ENCODE measurements at places on chromosomes 1 and 21.

DNA sequence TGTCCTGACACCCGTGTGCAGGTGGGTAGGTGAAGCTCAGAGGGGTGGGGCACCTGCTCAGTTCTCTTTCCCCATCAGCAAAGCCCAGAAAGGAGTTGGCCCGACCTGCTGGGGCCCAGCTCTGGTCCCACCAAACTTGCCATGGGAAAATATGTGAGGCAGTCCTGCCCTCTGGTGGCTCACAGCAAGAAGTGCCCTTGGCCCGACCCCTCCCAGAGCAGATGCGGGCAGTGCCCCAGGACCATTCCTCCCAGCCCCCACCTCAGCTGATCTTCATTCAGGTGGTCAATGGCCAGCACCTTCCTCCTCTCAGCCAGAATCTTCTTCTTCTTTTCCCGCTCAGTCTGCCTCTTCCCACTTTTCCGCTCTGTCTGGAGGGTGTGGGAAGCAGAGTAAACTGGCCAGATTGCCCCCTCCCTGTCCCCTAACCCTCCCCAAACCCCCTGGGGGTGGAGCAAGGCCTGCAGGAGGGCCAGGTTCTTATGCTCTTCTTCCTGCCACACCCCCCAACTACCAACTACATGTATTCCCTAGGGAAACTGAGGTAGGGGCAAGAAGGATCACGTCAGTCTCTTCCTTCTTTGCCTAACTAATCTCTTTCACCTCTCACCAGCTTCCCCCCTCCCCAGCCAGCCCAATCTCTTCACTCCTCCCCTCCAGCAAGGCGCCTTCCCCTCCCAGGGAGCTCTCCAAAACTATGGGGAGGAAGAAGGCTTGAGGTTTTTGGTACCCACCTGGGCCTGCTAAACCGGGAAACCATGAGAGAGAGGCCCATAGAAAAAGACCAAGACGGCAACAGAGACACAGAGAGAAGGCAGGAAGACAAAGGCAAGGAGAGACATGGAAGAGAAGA, 15.6 kb downstream of the TNNT2 start:
- no peak for DNase-seq

DNA sequence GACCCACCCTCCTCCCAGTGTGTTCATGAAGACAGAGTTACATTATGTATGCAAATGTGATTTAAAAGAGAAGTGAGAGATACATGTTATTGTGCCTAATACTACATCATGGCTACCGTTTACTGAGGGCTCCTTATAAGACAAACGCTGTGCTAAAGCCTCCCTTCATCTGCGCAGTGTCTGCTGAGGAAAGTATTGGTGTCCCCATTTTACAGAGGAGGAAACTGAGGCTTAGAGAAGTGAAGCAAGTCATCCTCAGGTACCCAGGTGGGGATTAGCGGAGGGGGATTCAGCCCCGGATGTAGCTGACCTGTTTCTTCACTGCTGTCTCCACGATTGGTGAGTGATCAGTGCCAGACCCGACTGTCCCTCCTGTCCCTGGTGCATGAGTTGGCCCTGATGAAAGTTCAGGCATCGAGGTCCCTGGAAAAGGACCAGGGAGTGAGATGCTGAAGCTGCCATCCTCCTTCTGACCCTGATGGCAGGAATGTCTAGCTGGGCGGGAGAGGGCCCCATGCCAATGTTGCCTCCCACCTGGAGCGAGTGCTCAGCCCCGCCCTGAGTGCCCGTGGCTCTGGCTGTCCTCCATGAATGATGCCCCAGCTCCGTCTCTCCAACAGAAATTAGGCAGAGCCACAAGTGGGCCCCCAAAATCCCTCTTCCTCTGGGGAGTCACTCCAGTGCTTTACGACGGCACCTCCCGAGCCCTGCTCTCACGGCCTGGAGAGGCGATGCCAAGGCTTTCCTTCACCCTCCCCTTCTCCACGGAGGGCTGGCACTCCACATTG, 204.7 kb downstream of the KAZN start:
- DNase-seq = no peak

- DNase-seq = no peak
Measured at GRCh38 chr1:160129046-160129445, 13.5 kb downstream of the ATP1A2 start.

DNA sequence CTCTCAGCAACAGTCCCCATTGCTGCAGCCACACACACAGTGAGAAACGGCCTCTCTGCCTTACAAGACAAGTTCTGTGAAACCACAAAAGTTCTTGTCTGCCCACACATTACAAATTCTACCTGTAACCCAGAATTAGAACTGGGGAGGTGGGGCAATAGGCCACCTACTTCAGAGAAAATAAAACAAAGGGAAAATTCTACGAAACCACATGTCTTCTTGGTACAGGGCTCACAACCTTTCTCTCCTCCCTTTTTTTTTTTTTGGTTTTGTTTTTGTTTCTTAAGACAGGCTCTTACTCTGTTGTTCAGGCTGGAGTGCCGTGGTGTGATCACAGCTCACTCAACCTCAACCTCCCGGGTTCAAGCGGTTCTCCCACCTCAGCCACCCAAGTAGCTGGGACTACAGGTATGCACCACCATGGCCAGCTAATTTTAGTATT, 30.2 kb downstream of the LPAR3 start:
- DNase-seq = no peak

DNA sequence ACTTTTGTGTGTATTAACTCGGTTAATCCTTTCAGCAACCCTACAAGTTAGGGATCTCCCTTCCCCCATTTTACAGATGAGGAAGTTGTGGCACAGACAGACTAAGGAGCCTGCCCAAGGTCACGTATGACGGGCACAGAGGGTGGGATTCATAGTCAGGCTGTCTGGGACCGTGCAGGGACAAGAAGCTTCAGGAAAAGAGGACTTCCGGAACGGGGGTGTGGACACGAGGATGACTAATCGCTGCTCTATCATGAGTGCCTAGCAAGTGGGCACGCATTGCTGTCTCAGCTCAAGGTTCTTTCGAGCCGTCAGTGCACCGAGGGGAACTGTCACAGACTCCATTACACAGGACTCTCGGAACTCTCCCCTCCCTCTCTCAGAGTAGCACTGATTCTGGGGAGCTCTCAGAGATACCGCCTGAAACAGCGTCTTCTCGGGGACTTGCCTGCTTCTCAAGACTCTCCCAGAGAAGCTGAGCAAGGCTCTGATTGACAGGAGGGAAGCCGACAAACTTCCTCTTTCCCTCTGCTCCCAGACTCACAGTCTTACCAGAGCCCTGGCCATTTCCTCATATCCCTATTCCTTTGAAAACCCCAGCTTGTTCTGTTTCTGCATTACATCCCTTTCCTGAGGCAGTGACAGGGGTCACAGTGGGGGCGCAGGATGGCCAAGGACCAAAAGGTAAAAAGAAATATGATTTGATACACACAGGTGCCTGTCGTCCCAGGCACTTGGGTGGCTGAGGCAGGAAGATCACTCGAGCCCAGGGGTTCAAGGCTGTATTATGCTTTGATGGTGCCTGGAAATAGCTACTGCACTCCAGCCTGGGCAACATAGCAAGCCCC, 14.4 kb downstream of the FHAD1 start:
- DNase-seq = no peak

DNA sequence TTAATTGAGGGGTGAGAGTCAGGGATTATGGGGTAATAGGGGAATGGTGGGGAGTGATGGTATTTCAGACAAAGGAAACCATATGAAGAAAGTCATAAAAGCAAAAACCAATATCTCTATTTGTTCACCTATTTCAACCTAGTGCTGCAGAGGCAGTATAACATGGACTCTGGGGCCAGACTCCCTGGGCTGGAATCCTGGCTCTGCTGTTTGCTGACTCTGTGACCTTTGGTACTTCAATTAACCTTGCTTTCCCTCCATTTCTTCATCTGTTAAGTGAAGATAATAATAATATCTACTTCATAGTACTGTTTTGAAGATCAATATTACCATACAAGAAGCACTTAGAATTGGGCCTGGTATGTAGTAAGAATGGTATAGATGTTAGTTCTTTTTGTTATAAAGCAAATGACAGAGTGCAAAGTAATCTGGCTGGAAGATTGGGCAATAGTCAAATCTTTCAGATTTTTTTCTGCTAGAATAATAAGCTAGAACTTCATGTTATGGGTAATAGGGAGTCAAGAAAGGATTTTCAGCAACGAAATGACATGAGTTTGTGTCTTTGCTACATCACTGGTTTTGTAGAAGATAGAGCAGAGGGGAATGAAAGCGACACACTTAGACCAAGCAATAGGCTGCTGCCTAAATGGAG, 9.0 kb downstream of the EPHX4 start:
- DNase-seq = no peak

- no peak for DNase-seq
Measured at GRCh38 chr1:233664804-233665574, 51.1 kb downstream of the KCNK1 start.

DNA sequence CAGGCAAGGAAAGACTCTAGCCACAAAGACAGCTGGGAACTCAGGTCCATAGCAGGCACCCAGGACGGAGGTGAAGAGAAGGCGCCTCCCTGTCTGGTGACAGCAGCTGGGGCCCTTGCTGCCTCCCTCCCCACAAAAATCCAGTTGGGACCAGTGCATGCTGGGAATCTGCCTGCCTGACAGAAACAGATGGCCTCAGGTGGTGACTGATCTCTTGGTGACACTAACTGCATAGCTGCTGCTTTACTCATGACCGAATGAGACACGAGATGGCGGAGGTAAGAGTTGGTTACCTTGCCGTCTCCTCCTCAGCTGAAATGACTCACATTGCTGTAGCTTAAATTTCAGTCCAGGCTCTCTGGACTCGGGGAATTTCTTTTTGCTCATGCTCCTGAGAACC, 130.3 kb downstream of the FGGY start:
- no peak for DNase-seq

DNA sequence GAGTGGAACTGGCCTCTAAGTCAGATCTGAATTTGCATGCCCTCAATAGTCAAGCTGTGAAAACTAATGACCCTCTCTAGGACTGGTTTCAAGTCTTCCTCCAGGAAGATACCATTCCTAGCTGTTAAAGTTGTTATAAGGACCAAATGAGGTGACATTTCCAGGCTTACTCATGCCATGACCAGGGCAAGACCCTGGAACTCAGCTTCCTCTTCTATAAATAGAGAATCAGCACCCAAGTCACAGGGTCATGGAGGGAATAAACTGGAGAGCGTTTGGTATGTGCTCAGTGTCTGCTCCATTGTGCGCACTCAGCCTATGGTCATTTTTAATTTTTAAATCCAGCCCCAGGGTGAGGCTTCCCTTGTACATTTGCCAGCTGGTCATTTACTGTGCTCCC, 2.5 kb downstream of the S100A9 start:
- no peak for DNase-seq

GRCh38 chr1:231584117-231584516, 42.5 kb upstream of the DISC1 start:
- DNase-seq = no peak

- no peak for DNase-seq
Measured at GRCh38 chr1:221503268-221503667, 238.6 kb downstream of the DUSP10 start.

- no peak for DNase-seq
Measured at GRCh38 chr21:41361786-41362604, at the start of gene MX2. Gene MX2 (plus strand): TSS chr21:41362027. CDS start chr21:41376907, 14,880 bp downstream.

DNA sequence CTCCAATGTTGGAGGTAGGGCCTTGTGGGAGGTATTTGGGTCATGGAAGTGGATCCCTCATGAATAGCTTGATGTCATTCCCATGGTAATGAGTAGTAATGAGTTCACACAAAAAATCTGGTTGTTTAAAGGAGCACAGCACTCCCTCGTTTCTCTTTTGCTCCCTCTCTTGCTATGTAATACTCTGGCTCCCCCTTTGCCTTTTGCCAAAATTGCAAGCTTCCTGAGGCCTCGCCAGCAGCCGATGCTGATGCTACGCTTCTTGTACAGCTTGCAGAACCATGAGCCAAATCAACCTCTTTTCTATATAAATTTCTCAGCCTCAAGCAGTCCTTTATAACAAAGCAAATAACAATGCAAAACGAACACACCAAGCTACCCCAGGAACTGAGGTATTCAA, 80.9 kb downstream of the LHX9 start:
- DNase-seq = no peak

- DNase-seq = no peak
Measured at GRCh38 chr1:6168947-6169586, 11.1 kb downstream of the CHD5 start.

DNA sequence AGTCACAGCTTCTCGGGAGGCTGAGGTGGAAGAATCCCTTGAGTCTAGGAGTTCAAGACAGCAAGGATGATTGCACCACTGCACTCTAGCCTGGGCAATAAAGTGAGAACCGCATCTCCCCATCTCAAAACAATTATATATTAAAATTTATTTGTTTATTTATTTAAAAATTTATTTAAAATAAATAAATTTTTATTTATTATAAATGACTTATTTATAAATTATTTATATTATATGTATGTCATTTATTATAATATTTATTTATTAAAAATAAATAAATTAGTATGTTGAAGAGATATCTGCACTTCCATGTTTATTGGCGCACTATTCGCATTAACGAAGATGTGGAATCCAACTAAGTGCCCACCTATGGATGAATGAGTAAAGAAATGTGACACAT, 683.2 kb upstream of the BRINP3 start:
- no peak for DNase-seq

DNA sequence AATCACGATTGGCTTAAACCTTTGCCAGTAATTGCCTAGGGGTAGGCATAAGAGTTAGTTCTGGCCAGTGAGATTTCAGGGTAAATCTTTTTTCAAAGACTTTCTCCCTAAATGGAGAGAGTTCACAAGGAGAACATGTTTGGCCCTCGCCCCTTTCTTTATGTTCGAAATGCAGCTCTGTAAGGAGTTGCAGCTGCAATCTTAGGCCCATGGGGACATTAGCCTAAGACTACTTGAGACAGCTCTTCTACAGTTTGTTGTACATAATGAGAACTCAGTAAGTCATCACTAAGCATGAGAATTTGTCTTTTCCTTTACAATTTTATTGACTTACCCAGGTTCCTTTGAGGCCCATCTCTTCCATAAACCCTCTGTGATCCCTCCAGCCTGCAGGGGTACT, 40.4 kb upstream of the GADD45A start:
- no peak for DNase-seq

- no peak for DNase-seq
Measured at GRCh38 chr1:227938911-227939790, 8.6 kb downstream of the WNT9A start.

GRCh38 chr1:220776720-220777326, 9.9 kb upstream of the MTARC1 start:
- DNase-seq = peak; percentile 40

- no peak for DNase-seq
Measured at GRCh38 chr1:16409536-16410152, 27.6 kb downstream of the SPATA21 start.

DNA sequence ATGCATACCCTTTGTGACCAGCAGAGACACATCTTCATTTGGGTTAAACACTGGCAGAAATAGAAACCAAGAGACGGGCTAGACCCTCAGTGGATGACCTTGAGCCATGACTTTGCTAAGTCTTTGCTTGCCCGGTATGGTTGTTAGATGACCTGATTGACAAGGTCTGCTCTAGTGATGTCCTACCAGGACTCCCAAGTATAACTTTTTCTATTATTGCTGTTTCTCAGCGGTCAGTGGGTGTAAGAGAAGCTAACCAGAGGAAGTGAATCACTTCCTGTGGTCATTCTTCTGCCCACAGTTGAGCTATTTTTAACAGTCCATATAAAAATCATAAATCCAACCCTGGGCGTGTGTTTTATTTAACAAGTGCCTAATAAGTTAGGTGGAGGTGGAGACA, 126.2 kb upstream of the ETS2 start:
- DNase-seq = no peak

- DNase-seq = no peak
Measured at GRCh38 chr1:54120698-54121481, 31.9 kb downstream of the CDCP2 start.

- no peak for DNase-seq
Measured at GRCh38 chr1:218970397-218970990, 203.2 kb upstream of the LYPLAL1 start.

Data from cerebellar nuclear complex (tissue), 1 donor.